ENCODE measurements at places on chromosomes 5 and 9.

- DNase-seq = no peak
Measured at GRCh38 chr5:1799110-1799601, 481 bp downstream of the MRPL36 start.

GRCh38 chr9:97545486-97545885 is 44.0 kb downstream of the TMOD1 start:
- DNase-seq = no peak

DNA sequence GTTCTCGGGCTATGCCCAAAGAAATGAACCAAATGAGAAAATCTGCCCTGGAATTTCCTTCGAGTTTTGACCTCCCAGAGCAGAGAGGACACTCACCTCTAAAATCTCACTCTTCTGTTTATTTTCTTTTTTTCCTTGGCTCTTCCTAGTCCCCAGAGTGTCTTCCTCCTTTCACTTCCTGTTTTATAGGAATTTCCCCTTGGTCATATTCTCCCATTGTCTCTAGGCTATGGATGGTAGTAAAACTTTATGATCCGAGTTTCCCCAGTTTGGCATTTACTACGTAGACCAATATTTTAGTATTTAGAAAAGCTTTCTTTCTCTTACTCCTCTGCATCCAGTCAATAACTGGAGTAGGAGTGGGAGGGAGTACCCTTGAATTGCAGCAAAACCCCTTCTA is 354.5 kb upstream of the ZNF608 start:
- no peak for DNase-seq

DNA sequence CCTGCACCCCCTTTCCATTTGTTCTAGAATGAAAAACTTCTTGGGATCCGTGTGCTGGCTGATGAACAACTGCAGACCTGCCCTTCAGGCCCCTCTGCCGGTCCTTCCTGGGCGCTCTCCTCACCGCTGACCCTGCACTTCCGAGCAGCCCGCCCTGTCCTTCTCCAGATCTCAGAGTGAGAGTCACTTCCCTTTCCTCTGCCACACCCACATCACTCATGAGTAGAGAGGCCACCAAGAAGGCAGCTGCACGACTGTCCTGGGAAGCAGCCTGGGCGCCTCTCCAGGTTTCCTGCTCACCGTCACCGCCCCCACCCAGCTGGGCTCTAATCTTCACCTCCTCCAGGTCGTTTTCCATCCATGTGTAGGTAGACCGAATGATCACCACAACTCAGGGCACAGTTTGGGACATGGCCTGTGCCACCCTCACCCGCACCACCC is 35.0 kb upstream of the NSMF start:
- DNase-seq = no peak

GRCh38 chr5:92775711-92776615 is 805.1 kb downstream of the NR2F1-AS1 start:
- DNase-seq = no peak

DNA sequence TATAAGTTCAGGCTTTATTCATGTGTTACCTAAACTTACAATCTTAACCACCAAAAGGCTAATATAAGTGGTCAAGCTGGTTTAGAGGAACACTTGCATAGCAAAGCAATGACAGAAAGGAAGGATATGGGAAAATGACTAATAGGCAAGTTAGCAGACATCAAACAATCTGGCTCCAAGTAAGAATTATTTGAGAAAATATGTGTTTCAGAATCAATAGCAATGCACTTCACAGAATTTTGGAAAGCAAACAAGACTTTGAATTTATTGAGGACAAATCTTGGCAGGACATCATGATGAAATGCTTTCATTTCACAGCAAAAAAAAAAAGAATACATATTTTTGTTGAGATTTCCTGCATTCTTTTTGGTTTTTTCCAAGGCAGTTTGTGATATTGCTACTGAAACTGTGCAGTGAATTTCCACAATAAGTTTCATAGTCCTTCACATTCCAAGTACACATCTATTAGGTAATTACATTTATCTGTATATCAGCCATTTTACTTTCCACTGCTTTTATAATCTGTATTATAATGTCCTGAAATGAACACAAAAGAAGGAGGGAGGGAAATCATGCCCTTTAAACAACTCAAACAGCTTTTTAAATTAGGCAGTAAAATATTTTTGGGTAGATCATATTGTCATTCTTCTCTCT is 417.9 kb downstream of the NR2F1-AS1 start:
- no peak for DNase-seq

GRCh38 chr9:134964271-134965055 is 46.8 kb upstream of the FCN1 start:
- no peak for DNase-seq

DNA sequence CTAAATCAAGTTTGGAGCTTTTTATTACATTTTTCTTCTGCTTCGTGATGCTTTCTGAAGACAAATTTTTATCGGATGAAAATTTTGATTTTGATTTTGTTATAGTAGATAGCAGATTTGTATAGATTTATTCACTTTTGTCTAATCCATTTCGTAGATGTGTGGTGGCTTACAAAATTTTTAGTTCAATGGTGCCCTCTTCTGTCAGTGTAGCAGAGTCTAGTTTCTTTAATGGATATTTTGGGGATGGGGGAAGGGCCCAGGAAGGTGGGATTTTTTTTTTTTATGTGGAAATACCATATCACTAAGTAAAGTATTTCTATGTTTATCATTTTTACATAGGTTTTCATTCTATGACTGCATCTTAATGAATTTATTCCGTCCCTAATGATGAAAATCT is 259.9 kb upstream of the TARS1 start:
- DNase-seq = no peak

GRCh38 chr5:169934990-169935389 is 45.3 kb downstream of the INSYN2B start:
- DNase-seq = no peak
